H9 (cell line): ENCODE measurements at places on chromosomes 13 and 19. TPM values are rescaled to one million over a fixed set of nuclear protein-coding genes. Genes with fewer than 3 reads are reported as not detected.

PRR22 gene
- 7.1 and 8.1 TPM in 2 replicates for total RNA-seq

SMIM24 gene
- total RNA-seq: 1.3 and 1.9 TPM in 2 replicates

TMEM150B gene
- 0.63 TPM in 1 of 2 replicates, not detected in the other for total RNA-seq

LGALS7 gene
- total RNA-seq: 0.92 TPM in 1 of 2 replicates, not detected in the other

DMKN gene
- total RNA-seq: 267 and 278 TPM in 2 replicates

FLT1 gene
- total RNA-seq: 83.4 and 84.1 TPM in 2 replicates

SLAIN1 gene
- total RNA-seq: 23.2 and 23.4 TPM in 2 replicates

DAND5 gene
- 0.11 and 0.13 TPM in 2 replicates for total RNA-seq

ZNF442 gene
- total RNA-seq: 3.7 and 4.0 TPM in 2 replicates

MAP4K1 gene
- 25.7 and 31.1 TPM in 2 replicates for total RNA-seq

OR7A5 gene
- total RNA-seq: not detected in 2 replicates

TSSK6 gene
- 2.6 and 2.8 TPM in 2 replicates for total RNA-seq

MBD3L3 gene
- not detected in 2 replicates for total RNA-seq

NLRP4 gene
- not detected in 2 replicates for total RNA-seq

ZNF432 gene
- 13.2 and 13.6 TPM in 2 replicates for total RNA-seq

IGFL2 gene
- total RNA-seq: not detected in 2 replicates

ZNF180 gene
- 13.2 and 13.6 TPM in 2 replicates for total RNA-seq

BEST2 gene
- total RNA-seq: 1.6 and 2.0 TPM in 2 replicates

C5AR1 gene
- 1.8 TPM in 2 replicates for total RNA-seq

ZNF296 gene
- 14.3 and 14.8 TPM in 2 replicates for total RNA-seq

POU2F2 gene
- 2.8 and 2.9 TPM in 2 replicates for total RNA-seq

EDNRB gene
- total RNA-seq: 6.6 TPM in 2 replicates

LGALS4 gene
- total RNA-seq: 0.37 and 0.68 TPM in 2 replicates

KMT5C gene
- total RNA-seq: 53.7 and 54.5 TPM in 2 replicates

CAPS gene
- 2.3 and 2.5 TPM in 2 replicates for total RNA-seq

ERICH6B gene
- total RNA-seq: not detected in 2 replicates

OVOL3 gene
- not detected in 2 replicates for total RNA-seq

ZNF480 gene
- 39.2 and 42.5 TPM in 2 replicates for total RNA-seq

CCDC8 gene
- total RNA-seq: 27.5 and 28.7 TPM in 2 replicates

FCGBP gene
- total RNA-seq: 0.13 and 0.15 TPM in 2 replicates

LYL1 gene
- total RNA-seq: 0.63 and 0.86 TPM in 2 replicates

NLRP11 gene
- total RNA-seq: not detected in 2 replicates

EGLN2 gene
- total RNA-seq: 126 and 131 TPM in 2 replicates

TDRD12 gene
- 1.2 and 1.3 TPM in 2 replicates for total RNA-seq

RFXANK gene
- total RNA-seq: 78.9 and 81.8 TPM in 2 replicates

NAPSA gene
- 0.33 and 0.44 TPM in 2 replicates for total RNA-seq

CGB8 gene
- 0.39 TPM in 1 of 2 replicates, not detected in the other for total RNA-seq

EIF3K gene
- total RNA-seq: 341 and 345 TPM in 2 replicates

TNFSF9 gene
- 1.9 and 2.1 TPM in 2 replicates for total RNA-seq

PTH2 gene
- 0.92 and 0.96 TPM in 2 replicates for total RNA-seq

KLK2 gene
- total RNA-seq: not detected in 2 replicates

MCEMP1 gene
- 0.13 TPM in 1 of 2 replicates, not detected in the other for total RNA-seq

ICAM4 gene
- total RNA-seq: 1.1 TPM in 2 replicates

LSR gene
- total RNA-seq: 151 and 152 TPM in 2 replicates

ZSCAN1 gene
- total RNA-seq: 0.77 and 1.2 TPM in 2 replicates

LRRC63 gene
- not detected in 2 replicates for total RNA-seq

PTPRH gene
- total RNA-seq: 0.24 and 0.33 TPM in 2 replicates

NBEA gene
- total RNA-seq: 16.3 and 17.3 TPM in 2 replicates

SERTM1 gene
- total RNA-seq: 0.24 and 0.35 TPM in 2 replicates

FXYD1 gene
- total RNA-seq: 6.8 and 7.7 TPM in 2 replicates
